ENCODE measurements at places on chromosomes 6 and 20. TPM values are rescaled to one million over a fixed set of nuclear protein-coding genes. Genes with fewer than 3 reads are reported as not detected.

GRCh38 chr20:49929142-49929494, 7.1 kb upstream of the RNF114 start:
- no peak for DNase-seq

- DNase-seq, result no peak
Observed at GRCh38 chr6:84414531-84414930, 187.1 kb upstream of the CEP162 start.

Gene AIF1
- 4.9 TPM for polyA plus RNA-seq

Gene NINL
- polyA plus RNA-seq, result 0.36 TPM

DNA sequence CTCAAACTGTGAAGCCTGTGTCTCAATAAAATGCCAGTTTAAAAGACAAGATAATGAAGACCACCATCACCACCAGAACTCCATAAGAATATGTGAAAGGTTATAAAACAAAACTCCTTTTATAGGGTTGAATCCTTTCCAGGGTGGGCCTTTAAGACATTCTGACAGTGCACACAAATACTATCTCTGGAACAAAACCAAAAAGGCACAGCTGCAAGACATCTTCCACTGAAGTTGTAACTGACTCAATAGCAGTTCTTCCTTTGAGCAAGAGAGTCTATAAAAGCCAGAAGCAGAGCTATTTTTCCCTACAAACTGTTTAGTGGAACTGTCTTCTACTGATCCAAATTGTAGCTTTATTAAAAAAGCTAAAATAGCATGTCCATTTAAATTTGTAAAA, 81.6 kb downstream of the EPB41L2 start:
- no peak for DNase-seq

DNA sequence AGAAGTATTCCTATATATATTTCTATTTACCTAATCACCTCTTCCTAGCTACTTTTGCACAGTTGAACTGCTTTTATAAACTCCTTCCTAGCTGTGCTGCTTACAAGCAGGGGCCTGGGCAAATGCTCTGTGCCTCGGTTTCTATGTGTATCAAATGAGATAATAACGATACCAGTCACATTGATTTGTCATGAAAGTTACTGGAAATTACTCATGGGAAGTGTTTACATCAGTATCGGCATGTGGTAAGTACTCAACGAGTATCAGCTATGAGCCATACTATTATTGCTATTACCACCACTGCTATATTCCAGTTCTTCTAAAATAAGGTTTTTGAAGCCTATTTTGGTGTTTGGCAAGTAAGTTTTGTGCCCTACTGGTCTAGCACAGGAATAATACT, 4.9 kb downstream of the LAMA4 start:
- no peak for DNase-seq

Gene LGSN
- not detected for polyA plus RNA-seq

Gene HAO1
- polyA plus RNA-seq, result not detected

- no peak for DNase-seq
Observed at GRCh38 chr20:58595167-58595566, 55.9 kb upstream of the STX16 start.

- DNase-seq, result no peak
Observed at GRCh38 chr20:58330249-58330648, 20.7 kb downstream of the RAB22A start.

- no peak for DNase-seq
Observed at GRCh38 chr20:34639755-34640222, 37.1 kb downstream of the PIGU start.

GRCh38 chr6:93784794-93785693, 365.7 kb upstream of the EPHA7 start:
- no peak for DNase-seq

DNA sequence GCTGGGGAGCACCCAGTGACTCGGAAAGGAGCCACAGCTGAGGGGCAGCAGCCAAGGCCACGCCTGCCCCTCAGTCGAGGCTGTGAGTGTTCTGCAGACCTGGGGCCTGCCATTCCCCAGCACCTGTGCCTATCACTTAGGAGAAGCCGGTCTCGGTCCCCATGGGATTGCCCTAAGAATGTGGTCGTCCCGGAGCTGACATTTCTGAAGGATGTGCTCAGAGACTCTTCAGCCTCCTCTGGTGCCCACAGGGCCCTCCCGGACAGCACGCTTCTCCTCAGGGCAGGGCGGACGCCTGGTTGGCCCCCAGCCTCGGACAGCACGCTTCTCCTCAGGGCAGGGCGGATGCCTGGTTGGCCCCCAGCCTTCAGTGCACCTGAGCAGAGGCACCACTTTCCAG, 223.9 kb downstream of the ERMARD start:
- DNase-seq, result no peak

- no peak for DNase-seq
Observed at GRCh38 chr20:45387274-45387673, 9.1 kb upstream of the TP53TG5 start.

GRCh38 chr20:2750491-2751251, 49.8 kb downstream of the CPXM1 start:
- peak; percentile 50 for DNase-seq

GRCh38 chr20:24337069-24337468, 132.4 kb upstream of the SYNDIG1 start:
- no peak for DNase-seq

DNA sequence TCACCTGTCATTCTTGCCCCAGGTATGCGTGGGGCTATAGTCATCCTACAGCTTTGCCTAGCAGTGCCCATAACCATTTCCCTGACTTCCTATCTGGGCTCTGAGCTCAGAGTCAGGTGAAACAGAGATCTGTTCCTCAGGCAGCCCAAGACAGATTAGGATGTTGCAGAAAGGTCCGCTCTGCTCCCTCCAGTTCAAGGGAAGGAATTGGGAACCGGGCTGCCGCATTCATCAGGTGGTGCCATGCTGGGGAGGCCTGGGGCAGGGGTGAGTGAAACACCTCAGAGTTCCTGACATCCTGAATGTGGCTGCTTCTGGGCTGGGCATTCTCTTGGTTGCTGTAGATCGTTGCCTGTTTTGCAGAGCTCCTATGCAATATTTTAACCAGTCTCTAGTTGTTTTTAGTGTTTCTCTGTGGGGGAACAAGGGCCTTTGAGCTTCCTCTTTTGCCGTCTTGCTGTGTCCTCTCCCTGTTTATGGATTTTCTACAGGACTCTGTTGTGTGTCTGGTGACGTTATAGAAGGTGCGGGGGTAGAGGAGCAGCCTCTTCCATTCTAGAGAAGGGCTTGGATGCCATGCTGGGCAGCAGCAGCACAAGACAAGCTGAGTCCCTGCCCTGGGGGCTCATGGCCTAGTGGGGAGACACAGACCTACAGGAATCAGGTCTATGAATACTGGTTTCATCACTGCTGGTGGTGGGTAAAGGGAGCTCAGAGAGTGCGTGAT, 9.2 kb downstream of the ENTPD6 start:
- DNase-seq, result no peak

Gene SYS1
- polyA plus RNA-seq, result 40.9 TPM

Gene PDRG1
- 32.4 TPM for polyA plus RNA-seq

GRCh38 chr6:169915769-169916550, 164.5 kb downstream of the ERMARD start:
- no peak for DNase-seq

Gene CAGE1
- polyA plus RNA-seq, result not detected

DNA sequence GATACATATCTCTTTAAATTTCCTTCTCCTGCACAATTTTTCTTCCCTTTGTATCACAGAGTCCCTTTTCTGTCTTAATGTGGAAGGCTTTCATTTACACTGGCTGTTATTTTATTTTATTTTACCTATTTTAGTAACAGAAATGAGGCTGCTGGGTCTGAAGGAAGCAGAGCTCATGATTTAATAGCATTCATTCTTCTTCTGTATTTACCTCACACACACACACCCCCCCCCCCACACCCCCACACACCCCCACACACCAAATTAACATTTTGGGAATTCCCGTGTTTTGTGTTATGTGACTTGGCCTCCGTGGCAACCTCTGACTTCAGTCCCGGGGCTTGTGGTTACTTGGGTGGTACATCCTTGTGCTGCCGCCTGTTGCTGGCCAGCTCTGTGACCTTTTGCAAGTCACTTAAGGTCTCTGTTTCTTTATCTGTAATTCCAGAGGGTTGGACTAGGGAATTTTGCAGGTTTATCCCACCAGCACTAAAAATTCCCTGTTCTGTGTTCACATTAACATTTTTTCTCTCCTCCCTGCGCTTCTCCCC, 108.8 kb downstream of the TIAM2 start:
- DNase-seq, result no peak

Gene WASF1
- 5.3 TPM for polyA plus RNA-seq

- DNase-seq, result no peak
Observed at GRCh38 chr6:148304976-148305375, 37.7 kb upstream of the SASH1 start.

DNA sequence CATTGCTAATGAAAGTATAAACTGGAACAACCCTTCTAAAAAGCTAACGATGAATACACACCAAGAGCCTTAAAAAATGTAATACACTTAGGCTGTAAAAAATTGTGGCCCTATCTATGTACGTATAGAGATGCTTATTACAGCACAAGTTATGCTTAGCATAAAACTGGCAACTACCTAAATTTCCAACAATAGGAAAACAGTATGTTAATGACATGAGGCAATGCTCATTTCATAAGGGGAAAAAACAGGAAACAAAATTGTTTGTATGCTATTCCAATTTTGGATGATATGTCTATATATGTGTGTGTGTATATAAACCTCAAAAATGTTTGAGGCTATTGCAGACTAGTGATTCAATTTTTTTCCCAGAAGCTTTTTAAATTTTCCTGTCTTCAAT, 82.5 kb downstream of the DTNBP1 start:
- DNase-seq, result no peak

Gene MYCT1
- polyA plus RNA-seq, result 7.3 TPM

GRCh38 chr6:107607116-107607515, 117.2 kb downstream of the SOBP start:
- no peak for DNase-seq

GRCh38 chr6:2976571-2977085, 5.3 kb upstream of the SERPINB6 start:
- no peak for DNase-seq

Data from psoas muscle (tissue), 8 donors.